ENCODE measurements at places on chromosomes 7 and 10.

DNA sequence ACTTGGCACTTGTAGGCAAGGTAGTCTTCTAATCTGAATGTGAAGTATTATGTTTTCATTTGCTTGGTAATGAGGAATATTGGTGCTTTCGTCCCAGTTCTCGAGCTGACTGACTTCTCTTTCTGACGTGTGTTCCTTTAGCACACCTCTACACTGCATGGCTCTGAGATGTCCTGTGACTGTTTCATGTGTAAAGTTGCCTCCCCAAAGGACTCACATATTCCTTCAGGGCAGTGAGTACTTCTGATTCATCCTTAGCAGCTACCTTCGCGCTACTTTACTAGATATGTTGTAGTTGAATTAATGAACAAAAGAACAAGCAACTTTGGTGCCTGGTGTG is 113.7 kb downstream of the EGFR start:
- no peak for DNase-seq

DNA sequence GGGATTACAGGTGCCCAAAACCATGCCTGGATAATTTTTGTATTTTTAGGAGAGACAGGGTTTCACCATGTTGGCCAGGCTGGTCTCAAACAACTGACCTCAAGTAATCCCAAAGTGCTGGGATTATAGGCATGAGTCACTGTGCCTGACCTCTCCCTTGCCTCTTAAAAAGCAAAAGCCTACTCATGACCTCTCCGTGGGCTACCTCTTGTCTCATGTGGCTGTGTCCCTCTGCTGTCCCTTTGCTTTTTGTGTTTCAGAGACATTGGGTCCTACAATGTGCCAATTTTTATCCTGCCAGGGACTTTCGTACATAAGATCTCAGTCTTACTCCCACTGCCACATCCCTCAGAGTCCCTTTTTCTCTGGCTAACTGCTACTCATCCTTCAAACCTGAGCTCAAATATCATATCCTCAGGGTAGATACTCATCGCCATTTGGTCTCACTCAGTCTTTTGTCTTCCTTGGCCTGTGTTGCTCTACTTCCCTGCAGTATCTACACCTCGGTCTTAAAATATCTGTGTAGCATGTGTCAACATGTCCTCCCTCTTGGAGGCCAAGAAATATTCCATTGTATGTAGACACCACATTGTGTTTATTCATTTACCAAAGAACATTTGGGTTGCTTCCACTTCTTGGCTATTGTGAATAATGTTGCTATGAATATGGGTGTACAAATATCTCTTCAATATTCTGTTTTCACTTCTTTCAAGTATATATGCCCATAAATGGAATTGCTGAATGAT is 465.0 kb upstream of the KLF6 start:
- no peak for DNase-seq

DNA sequence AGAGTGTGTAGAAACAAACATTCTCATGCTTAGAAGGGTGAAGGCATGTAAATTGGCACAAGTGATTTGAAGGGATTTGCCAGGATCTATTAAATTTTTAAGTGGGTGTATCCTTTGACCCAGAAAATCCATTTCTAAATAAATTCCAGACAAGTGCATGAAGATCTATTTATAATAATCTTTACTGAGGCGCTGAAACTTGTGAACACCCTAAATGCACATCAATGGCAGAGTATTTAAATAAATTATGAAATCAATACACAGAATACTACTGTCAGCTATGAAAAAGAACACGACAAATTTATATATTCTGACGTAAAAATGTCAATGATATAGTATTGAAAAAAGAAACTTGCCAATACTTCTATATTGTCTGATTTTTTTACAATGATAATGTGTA is 17.9 kb downstream of the ZNF777 start:
- no peak for DNase-seq

DNA sequence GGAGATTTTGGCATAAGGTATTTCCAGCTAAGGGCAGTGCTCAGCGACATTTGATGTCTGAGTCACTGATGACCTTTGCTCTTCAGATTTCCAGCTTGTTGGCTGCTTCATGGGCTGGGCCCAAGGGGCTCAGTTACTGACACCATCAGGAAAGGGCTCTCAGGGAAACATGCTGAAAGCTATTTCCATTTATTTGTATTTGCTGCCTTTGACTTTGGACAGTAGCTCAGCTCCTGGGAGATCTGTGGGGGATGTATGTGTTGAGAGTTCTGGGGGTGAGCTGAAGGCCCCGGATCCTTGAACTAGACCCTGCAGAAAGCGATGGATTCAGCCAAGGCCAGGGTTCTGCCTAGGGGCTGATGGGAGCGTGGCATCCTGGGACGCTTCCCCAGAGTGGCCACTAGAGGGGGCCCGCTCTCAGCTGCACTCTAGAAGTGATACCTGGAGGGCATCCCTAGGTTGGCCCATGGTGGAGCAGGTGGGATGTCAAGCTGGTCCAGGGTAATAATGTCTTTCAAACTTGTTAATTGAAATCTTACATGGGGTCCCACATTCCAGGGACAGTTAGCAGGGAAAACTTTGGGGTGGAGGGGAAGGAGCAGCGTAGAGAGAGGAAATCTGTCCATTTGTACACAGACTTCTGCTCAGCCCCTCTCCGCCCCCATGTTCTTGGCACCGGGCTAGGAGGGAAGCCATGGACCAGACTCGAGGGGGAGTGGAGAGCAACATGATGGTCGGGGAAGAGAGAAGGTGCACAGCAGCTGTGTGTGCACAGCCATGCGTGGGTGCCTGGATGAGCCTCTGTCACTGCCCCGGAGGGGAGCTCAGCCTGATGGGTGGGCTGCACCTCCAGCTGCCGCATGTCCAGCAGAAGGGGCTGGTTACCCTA is 3.0 kb upstream of the BTBD16 start:
- no peak for DNase-seq

DNA sequence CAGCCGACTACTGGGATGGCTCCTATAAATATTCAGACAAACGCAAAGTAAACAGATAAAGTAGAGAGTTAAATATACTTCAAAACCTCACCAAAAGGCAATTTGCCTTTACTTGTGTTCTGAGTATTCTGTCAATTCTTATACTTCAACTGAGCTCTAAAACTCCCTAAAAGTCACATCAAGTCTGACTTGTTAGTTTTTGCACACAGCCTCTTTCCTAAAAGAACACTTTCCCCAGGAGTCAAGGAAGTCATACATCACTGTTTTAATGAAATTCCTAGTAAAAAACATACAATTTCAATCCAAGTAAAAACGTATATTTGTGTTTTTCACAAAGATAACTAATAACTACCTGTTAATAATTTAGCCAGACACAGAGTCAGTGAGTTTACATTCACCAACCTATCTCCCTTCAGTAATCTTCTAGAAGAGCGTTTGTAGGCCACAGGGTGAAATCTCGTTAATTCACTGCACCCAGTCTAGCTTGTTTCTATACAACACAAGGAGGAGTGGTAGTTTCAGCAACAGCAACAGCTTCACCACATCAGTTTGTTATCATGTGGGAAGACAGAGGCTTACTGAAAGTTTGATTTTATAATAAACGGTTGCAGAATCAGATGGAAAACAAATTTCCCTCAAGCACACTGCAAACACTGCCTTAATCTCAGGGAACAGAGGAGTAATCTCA is 2.7 kb downstream of the COBL start:
- no peak for DNase-seq

DNA sequence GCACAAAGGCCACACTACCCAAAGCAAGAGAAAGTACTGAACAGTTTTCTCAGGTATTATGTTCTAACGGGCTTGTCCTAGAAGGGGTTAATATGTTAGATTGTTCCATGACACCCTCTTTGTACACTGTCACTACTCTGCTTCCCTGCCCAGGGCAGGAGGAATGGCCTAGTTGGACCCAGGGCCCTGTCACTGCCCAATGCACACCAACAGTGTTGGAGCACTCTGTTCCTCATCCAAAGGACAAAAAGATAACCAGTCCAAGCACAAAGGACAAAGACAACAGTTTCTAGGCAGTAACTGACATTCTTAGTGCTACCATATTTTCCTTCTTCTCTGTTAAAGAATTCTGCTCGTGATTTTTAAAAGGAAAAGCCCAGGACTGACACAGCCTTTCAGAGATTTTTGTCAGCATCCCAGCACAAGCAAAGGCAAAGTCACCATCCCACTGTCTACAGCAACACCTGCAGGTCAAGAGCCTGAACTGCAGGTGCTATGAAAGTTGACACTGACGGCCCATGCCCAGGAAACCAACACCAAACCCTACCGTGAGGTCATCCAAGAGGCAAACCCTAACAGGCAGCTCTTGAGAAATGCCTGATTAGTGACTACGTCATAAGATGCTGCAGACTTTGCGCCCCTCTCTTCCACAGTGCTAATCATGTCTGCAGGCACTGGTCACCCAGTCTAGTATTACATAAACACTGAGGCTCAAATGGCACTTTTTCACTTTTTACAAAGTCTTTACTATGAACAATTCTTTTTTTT is 13.2 kb downstream of the NUDCD3 start:
- DNase-seq = peak; percentile 68

GRCh38 chr7:131482800-131483199 is 73.6 kb downstream of the PODXL start:
- no peak for DNase-seq

DNA sequence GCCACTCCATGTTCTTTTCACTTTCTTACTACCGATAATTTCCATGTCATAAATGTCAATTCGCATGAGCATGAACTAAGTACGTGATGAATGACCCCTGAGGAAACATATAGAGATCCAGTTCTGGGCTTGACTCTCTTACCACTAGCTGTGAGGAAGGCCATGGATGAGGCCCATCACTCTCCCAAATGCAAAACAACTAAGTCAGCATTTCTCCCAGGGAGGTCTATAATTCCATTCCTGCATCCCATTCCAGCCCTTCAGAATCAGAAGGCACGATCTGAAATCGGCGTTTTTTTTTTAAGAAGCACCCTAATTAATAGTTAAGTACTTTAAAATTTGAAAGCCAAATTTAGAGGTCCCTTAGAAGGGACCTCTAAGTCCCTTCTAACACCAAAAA is 116.5 kb downstream of the CABCOCO1 start:
- DNase-seq = no peak

- no peak for DNase-seq
These were observed 439 bp downstream of the RBP4 start for GRCh38 chr10:93600446-93601145.

DNA sequence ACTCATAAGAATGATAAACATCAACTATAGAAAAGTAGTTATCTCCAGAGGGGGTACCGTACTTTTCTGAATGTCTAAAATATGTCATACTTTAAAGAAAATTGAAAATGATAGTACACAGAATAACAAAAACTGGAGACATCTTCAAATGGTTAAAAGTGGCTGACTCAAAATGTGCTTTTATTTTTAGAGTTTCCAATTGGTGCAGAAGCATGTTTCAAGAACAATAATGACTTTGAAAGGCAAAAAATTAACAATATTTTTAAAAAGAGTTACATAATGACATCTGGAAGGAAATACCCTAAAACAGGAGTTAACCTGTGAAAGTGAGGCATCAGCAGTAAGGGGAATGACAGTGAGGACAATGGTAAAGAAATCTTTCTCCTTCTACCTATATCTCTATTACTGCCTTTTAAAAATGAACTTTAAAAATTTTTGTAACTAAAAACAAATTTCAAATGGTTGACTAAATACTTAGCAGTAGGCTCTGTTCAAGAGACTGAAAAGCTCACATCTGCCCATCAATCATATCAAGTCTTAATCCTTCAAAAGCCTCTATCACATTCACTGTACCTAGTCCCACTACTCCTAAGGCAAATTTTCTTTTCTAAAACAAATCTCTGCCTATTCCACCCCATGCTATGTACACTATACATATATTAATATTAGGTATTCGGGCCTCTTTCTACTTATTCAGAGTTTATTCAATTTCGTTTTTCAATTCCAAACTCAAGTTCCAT is 3.0 kb downstream of the ASZ1 start:
- DNase-seq = no peak

- no peak for DNase-seq
These were observed 197.4 kb downstream of the AHR start for GRCh38 chr7:17495655-17496394.

DNA sequence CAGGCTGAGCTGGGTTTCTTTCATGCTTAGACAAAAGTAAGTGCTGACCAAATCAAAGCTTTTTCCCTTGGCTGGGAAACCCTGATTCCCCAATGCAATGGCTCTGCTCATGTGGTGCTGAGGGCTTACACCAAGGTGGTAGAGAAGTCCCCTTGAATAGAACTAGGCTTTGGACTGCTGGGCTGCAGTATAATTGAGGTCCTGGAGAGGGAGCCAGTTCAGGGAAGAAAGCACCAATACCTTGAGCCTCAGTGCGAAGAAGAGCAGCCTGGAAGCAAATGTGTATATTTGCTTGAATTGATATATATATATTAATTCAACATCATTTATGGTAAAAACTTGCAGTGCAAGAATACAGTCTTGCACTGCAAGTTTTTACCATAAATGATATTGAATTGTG is 391.1 kb downstream of the RPS24 start:
- DNase-seq = no peak

DNA sequence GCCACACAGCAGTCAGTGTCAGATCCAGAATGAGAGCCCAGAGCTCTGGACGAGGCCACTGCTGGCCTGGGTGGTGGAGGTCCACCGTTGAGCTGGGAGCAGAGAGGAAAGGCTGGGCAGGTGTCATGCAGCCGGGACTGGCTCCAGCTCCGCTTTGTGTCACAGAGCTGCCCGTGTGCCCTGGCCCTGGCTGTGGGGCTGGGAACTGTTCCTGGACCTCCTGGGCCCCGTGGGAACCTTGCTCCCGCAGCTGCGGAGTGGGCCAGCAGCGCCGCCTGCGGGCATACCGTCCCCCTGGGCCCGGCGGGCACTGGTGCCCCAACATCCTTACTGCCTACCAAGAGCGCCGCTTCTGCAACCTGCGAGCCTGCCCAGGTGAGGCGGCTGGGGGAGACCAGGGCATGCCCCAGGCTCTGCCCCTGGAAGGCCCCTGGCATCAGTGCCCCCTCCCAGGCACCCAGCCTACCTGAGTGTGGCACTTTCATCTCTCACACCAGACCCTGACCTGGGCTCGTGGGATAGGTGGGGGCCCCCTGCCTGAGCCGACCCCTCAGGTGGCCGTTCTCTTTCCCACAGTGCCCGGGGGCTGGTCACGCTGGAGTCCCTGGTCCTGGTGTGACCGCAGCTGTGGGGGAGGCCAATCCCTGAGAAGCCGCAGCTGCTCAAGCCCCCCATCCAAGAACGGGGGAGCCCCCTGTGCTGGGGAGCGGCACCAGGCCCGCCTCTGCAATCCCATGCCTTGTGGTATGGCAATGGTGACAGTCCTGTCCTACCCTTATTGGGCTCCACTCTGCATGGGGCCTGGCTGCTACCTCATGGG is 18.8 kb upstream of the ZNF862 start:
- no peak for DNase-seq

GRCh38 chr7:77899516-77899915 is 100.9 kb downstream of the PHTF2 start:
- no peak for DNase-seq

DNA sequence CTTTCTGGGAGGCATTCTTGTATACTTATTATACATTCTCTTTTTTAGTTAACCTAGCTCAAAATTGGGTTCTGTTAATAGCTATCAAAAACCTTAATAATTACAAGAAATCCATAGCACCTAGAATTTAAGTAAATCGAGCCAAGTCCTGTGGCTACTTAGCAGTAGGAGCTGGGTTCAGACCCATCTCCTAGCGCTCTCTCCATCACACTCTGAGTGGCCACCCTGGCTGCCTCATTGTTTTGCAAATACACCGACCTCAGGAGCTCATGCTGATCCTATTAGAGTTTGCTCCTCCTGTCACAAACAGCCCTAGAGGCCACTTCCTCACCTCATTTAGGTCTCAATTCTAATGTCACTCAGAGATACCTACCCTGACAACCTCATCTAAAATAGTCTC is 46.2 kb upstream of the OSBPL3 start:
- DNase-seq = no peak

GRCh38 chr7:25786936-25787335 is 365.1 kb upstream of the NFE2L3 start:
- no peak for DNase-seq

GRCh38 chr10:105104297-105104696 is 463.2 kb downstream of the SORCS3 start:
- DNase-seq = no peak

All from CD4-positive, alpha-beta T cell treated with Interleukin-15 for 1 hour (primary cell).